Stimulated activated CD4-positive, alpha-beta T cell treated with anti-CD3 and anti-CD28 coated beads, TNF-alpha, amount 100 ng/mL, for 1 hour (primary cell): ENCODE measurements at places on chromosomes 11 and 22.

GRCh38 chr22:24039046-24039445 is 27.9 kb downstream of the CABIN1 start:
- no peak for DNase-seq

GRCh38 chr22:35611891-35612576 is 5.1 kb downstream of the MB start:
- DNase-seq, result no peak

GRCh38 chr11:107653076-107653475 is 58.8 kb downstream of the SLN start:
- no peak for DNase-seq

DNA sequence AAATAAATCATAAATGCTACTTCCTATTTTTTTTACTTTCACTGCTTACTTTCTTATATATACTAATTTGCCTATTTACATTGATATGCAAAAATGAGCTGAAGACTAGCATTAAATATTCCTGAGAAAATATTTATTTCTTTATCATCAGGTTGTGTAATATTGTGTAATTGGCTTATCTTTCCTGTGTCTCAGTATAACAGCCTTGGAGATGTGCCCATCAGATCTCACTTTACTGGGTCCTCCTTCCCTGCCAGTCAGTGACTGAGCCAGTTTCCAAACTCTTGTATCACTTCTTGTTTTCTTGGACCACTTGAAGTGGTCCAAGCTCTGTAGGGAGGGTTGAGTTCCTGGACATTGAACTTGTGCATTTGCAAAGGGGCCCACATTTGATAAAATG is 900.0 kb downstream of the LUZP2 start:
- no peak for DNase-seq

DNA sequence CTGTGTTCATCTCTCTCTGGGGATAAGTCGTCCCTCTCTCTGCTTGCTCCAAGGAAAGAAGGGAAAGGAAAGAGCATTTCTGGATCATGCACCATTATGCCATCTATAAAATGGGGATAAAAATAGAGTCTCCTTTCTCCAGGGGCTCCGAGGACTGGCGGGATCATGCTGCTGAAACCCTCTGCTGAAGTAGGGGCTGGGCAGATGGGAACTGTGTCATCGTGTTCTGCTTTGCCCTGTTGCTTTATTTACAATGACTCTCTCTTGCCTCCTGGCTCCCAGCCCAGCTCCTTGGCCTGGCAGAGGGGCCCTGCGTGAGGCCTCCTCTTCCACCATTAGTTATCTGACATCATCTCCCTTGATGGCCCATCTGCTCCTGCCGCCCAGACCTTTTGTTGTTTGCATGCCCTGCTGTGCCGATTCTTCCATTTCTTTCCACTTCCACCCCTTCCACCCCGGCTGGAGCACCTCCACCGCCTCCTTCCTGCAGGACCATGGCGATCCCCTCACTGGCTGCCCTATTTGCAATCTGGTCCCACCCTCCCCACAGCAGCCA is 200.9 kb downstream of the MYO18B start:
- no peak for DNase-seq

DNA sequence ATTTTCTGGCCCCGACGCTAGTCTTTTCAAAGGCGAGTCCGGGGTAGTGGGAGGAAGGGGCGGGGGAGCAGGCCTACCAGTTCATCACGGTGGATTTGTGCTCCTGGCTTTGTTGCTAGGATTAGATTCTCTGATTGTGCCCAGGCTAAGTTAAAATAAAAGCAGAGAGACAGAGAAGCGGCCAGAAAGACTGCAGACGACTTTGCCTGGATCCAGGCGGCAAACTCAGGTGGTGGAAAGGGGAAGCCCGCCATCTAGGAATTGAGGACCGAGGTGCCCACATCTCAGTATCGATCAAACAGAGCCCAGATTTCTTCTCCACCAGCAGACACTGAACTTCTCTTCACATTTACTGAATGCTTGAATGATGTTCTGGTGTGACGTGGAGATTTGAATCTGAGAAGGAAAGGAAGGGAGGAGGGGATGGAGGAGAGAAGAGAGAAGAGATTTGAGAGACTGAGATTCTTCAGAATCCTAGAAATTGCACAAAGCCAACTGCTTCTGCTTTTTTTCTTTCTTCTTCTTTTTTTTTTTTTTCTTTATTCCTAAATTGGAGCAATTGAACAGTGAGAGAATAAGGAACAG is 2.7 kb downstream of the FAT3 start:
- no peak for DNase-seq

DNA sequence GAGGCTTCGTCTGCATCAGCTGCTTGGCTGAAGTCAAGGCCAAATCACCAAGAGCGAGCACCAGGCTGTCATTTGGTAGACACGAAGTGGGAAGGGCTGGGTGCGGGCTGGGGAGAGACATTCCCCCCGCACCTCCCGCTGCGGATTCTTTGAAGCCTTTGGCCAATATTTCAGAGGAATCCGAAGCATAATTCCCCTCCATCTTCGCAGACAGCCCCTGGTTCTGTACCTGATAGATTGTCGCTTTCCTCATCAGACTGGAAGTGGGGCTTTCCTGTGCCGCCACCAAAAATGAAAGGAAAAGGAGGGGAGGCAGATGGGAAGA is 15.3 kb downstream of the BLID start:
- no peak for DNase-seq

GRCh38 chr11:66971488-66971887 is 3.6 kb upstream of the C11orf86 start:
- DNase-seq, result no peak

DNA sequence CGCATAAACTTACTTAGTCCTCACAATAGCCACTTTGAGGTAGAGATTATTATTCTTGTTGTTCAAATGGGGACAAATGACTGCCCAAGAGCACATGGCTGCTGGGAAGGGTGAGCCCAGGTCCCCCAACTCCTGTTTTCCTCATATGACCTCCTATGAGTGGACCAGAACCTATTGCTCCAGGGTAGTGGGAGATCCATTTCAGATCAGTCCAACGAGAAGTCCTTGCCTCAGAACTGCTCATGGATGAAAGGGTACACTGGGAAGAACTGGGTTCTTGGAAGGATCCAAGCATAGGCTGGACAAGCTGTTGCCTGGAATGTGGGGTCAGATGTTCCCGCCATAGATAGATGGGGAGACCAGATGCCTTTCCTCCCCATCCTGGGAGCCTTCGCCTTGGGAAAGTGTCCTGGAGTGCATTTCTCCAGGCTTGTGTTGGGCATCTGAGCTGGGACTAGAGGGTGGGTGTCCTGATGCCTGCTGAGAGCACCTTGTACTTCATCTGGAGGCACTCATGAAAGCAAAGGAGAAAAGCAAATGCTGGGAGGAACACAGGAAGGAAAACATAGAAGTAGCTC is 146.3 kb upstream of the B3GAT1 start:
- DNase-seq, result no peak

GRCh38 chr11:76559346-76559745 is 111.2 kb downstream of the LRRC32 start:
- DNase-seq, result no peak

GRCh38 chr11:57222239-57222638 is 14.8 kb downstream of the APLNR start:
- no peak for DNase-seq

DNA sequence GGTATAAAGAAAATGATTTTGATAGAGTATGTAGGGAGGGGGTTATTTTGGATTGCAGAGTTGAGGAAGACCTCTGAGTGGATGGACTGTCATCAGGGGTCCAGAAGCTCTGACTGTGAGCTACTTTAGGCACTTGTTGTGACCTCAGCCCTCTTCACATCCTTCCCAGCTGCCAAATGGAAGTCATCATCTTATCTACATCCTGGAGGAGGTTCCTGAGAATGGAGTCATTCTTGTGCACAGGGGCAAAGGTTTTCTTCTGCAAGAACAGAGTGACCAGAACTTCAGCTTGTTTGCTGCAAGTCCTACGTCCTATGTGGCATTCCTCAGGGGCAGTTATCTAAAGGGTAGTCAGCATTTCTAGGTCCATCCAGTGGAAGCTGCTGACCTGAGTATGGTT is 393.8 kb downstream of the AASDHPPT start:
- DNase-seq, result no peak

- no peak for DNase-seq
Measured at GRCh38 chr22:40263191-40263590, 83.1 kb upstream of the ADSL start.

- DNase-seq, result no peak
Measured at GRCh38 chr11:69210310-69211035, 54.7 kb downstream of the SMIM38 start.

DNA sequence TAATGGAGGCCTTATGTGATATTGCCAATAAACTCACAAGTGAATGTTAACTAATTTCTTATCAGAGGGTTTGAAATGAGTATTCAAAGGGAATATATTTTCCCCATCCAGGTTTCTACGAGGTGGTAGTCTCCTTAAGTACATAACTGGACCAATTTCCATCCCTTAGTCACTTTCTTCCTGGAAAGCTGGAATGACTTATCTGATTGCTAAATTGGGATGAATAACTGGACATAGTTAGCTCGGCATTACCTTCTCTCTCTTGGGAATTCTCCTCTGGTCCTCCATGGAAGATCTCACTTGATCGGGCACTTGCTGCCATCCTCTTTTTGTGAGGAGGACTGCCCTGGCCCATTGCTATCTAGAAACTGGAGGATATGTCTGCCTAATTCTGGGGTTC is 109.1 kb downstream of the TRPC6 start:
- no peak for DNase-seq

GRCh38 chr11:1749395-1750351 is 722 bp downstream of the IFITM10 start:
- DNase-seq, result no peak

DNA sequence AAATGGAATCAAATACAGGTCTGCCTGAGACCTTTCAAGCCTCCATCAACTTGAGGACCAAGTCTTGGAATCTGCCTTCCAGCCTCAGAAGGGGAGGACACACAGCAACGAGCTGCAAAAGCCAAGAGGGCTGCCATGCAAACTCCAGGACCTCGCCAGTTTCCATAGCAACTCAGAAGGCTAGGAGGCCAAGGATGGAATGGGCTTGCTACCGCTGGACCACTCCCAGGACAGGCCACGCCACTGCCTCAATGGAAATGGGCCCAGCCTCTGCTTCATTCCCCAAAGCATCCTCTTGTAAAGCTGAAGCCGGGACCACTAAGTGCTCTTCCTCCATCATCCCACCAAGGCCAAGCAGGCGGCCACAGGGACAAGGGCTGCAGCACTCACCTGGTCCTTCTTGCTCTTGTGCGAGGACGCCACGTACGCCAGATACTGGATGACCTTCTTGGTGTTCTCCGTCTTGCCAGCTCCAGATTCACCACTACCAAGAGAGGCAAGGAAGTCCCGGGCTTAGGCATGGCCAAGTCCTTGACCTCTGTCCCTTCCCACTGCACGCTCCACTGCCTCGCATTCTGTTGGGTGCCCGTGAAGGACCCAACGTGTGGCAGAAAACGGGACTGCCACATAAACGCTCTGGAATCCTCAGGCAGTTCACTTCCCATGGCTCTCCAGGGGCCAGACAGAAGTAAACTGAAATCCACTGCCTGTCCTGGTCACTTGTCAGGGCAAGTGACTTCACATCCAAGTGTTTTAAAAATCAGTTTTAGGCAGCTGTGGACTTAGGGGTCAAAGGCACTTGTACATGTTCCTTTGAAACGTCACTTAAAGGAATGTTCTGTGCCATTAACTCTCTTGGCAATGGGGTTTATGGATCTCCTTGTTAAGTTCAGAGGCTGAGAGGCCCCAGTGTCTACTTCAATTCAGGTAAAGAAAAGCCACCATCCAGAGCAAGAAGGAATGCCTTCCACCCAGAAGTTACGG is 61.3 kb downstream of the MYH9 start:
- no peak for DNase-seq

- no peak for DNase-seq
Measured at GRCh38 chr22:37744589-37744988, 47.7 kb downstream of the TRIOBP start.

DNA sequence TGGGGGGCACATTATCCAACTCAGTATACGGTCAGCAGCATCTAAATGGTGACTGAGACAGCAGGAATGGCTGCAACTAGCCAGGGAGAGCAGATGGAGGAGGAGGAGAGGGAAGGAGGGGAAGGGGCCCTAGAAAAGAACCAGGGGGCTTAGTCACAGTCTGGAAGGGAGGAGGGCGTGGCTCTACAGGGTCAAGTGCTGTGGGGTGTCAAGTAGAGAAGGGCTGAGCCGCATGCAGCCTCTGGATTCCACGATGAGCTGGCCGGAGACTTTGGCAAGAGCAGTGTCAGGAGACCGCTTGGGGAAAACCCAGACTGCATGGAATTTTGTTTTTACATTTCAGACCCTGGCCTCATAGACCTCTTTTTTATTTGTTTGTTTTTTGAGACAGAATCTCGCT is 25.8 kb upstream of the PPFIA1 start:
- no peak for DNase-seq

DNA sequence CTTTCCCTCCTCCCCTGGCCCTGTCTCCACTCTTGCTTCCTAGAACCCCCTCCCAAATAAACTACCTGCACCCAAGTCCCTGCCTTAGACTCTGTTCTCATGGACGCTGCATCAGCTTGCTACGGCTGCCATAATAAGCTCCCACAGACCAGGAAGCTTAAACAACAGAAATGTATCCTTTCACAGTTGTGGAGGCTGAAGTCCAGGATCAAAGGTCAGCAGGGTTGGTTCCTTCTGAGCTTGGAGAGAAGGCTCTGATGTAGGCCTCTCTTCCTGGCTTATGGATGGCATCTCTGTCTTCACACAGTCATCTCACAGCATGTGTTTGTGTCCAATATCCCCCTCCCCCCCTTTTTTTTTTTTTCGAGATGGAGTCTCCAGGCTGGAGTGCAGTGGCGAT is 23.4 kb downstream of the CBX7 start:
- DNase-seq, result no peak

DNA sequence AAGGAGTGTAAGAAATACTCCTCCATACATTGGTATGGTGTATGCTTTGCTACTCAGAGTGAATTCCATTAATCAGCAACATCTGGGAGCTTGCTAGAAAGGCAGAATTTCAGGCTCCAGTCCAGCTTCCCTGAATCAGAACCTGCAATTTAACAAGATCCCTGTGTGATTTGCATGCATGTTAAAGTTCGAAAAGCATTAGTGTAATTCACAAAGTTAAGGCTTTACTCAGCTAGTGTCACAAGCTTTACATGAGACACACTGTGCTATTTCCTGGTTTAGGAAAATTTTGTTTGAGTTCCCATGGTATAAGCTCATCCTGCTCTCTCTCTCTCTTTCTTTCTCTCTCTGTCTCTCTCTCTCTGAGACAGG is 37.0 kb upstream of the HEPHL1 start:
- DNase-seq, result no peak

DNA sequence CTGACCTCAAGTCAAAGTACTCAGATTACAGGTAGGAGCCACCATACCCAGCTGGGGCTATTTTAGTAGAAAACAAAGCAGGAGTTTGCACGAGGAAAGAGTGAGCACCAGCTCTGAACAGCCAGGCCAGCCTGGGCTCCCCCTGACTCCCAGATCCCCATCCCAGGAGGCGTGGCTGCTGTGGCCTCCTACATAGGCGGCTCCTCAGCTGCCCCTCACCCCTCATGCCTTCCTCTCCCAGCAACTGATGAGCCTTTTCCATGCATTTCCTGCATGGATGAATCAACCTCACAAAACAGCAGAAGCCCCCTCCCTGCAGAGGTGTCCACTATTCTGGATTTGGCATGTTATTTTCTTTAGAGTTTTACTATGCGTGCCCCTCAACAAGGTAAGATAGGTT is 10.5 kb upstream of the FLRT1 start:
- no peak for DNase-seq

- DNase-seq, result no peak
Measured at GRCh38 chr11:2389377-2390026, 11.0 kb upstream of the TSSC4 start.

- DNase-seq, result no peak
Measured at GRCh38 chr22:44489817-44490216, 8.2 kb downstream of the RTL6 start.
